HCT116 (cell line): ENCODE measurements at places on chromosomes 7 and 10. TPM values are rescaled to one million over a fixed set of nuclear protein-coding genes. Genes with fewer than 3 reads are reported as not detected.

DNA sequence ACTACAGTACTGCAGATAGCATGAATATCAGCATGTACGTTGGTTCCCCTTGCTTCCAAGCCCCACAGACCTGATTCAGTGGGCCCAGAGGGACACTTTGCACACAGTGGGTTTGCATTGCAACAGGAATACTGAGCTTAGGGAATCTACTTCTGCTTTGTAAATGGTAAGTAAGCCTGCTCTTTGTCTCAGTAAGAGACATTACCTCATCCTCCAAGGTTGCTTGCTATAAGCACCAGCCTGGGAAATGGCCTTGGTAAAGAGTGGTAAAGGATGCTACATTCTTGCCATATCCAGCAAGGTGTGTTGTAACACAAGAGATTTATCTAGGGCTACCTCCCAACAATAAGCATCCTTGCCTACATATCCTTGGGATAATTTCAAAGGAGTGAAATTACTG, 730.5 kb downstream of the INHBA start:
- no peak overlapping the region for H3K27ac ChIP-seq
- no peaks in the 10 kb centered on the region for H3K27me3 ChIP-seq
- no peak overlapping the region for H3K4me3 ChIP-seq
- no peak for DNase-seq
- H3K4me1 ChIP-seq: no peaks in the 10 kb centered on the region

Gene LEP
- total RNA-seq: not detected

GRCh38 chr7:95690367-95690947, 81.9 kb upstream of the DYNC1I1 start:
- H3K27me3 ChIP-seq: no peaks in the 10 kb centered on the region
- peak; percentile 52 for DNase-seq
- H3K4me3 ChIP-seq: no peak overlapping the region

DNA sequence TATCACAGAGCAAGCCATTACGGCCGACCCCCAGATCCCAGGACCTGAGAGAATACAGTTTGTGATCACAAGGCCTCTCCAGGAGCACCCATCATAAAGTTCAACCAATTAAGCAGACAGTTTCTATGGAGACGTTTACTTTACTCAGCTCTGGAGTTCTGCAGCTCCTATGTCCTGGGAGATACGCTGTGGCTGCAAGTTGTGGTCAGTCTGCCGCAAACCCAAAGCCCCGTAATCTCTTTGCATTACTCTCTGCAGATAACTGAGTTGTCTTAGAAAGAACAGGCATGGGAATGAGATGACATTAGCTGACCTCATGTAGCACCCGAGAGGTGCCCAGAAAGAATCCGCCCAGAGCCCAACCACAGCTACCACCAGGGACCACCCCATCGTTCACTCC, 305.1 kb downstream of the FGFR2 start:
- peaks cover 29% of the 10 kb centered on the region; the same call in 1 of the 2 replicates for H3K27me3 ChIP-seq
- H3K27ac ChIP-seq: no peak overlapping the region
- no peaks in the 10 kb centered on the region for H3K36me3 ChIP-seq
- no peaks in the 10 kb centered on the region for H3K4me1 ChIP-seq
- H3K4me3 ChIP-seq: no peak overlapping the region

Gene SLC26A3
- 0.54 TPM for total RNA-seq
